Stimulated activated CD8-positive, alpha-beta memory T cell treated with anti-CD3 and anti-CD28 coated beads, Interleukin-4, amount 100 ng/mL, for 4 hours (primary cell): ENCODE measurements at places on chromosomes 7 and 10.

- no peak for DNase-seq
These were observed 150.2 kb upstream of the CDK1 start for GRCh38 chr10:60627778-60628748.

- DNase-seq: no peak
These were observed 8.9 kb downstream of the ANKMY2 start for GRCh38 chr7:16636555-16637101.

- no peak for DNase-seq
These were observed 73.9 kb upstream of the CABCOCO1 start for GRCh38 chr10:61588770-61589211.

DNA sequence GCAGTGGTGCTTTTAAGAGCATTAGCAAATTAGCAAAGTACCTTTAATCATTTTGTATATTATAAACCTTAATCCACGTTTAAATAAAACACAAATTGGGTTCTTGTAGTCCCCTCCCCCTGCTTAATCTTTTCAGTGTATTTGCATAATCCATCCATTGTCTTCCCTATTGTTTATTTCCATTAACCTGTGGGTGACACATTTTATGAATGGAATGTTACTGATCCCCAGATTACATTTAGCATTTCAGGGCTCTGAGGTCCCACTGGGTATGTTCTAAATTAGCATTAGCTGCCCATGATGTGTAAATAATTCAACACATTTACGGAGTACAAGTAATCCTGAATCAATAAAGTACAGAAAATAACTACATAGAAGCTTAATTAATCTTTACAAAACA is 138.4 kb upstream of the FEZF1 start:
- DNase-seq: no peak

DNA sequence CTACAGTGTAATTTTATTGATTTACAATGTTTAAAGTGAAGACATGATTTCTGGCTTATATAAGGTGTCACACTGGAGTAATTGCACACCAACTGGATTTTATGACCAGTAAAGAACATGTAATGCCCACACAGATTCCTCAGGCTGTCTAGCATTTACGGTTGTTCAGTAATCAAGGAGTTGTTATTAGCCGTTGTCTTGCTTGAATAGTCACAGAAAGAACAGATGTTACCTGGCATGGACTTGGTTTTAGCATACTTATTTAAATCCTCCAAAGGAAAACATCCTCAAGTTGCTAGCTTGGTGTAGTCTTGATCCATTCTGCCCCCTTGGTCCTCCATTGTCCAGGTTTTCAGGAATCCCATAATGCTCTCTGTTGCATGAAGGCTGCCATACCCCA is 65.8 kb downstream of the POU6F2 start:
- no peak for DNase-seq

- DNase-seq: no peak
These were observed 797.3 kb downstream of the XPNPEP1 start for GRCh38 chr10:109126016-109126415.

GRCh38 chr7:54847921-54848320 is 88.9 kb upstream of the SEC61G start:
- DNase-seq: no peak

DNA sequence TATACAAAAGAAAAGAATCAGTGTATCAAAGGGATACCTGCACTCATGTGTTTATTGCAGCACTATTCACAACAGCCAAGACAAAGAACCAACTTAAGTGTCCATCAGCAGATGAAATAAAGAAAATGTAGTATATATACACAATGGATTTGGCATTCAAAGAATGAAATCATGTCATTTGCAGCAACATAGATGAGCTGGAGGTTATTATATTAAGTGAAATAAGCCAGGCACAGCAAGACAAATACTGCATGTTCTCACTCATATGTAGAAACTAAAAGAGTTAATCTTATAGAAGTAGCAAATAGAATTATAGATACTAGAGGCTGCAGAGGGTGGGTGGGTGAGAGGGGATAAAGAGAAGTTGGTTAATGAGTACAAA is 28.3 kb downstream of the CNOT4 start:
- DNase-seq: no peak

GRCh38 chr7:156735851-156736250 is 95.3 kb downstream of the RNF32 start:
- DNase-seq: no peak

DNA sequence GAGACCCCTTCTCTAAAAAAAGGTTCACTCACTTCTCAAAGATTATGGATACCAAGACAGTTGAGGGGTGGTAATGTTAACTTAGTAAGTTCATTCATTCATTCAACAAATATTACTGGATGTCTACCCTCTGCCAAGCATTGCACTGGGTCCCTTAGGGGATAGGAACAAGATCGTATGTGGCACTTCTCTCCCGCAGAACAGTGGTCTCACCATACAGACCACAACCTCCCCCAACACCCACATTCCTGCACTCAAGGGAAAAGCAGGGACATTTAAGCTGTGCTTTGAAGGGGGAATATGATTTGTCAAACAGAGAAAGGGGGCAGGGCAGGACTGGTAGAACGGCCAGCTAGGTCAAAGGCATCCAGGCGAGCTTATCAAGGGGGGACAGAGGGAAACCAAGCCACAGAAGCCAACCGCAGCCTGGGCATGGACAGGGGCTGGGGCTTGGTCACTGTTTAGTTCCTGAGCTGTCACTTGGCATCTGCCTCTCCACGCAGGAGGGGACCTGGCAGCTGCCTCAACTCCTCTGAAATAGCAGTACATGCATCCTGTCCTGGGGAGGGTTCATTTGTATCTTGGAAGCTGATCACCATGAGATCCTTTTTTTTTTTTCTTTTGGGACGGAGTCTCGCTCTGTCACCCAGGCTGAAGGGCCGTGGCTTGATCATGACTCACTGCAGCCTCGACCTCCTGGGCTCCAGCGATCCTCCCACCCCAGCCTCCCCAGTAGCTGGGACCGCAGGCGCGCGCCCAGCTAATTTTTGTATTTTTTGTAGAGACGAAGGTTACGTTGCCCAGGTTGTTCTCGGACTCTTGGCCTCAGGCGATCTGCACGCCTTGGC is 949 bp upstream of the CLIP2 start:
- no peak for DNase-seq

- no peak for DNase-seq
These were observed 13.8 kb upstream of the CYP3A5 start for GRCh38 chr7:99693427-99694200.

DNA sequence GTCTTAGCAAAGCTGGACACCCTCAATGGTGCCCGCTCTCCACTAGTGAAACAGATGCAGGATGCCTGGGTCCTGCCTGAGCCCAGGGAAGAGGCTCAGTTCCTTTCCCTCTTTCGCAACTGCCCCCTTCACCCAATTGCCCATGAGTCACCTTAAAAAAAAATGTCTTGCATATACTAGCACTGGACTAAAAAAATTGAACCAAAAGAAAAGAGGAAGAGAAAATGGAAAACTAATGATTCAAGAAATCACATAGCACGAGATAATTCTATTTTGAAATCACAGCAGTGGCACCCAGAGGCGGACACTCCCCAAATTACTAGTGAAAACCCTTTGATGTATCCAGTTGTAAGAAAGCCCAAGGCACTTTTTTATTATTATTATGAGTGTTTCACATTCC is 972.5 kb downstream of the LRMDA start:
- no peak for DNase-seq

- DNase-seq: no peak
These were observed 710.2 kb upstream of the POM121L12 start for GRCh38 chr7:52325237-52325636.

- DNase-seq: no peak
These were observed 79.5 kb downstream of the PIP4K2A start for GRCh38 chr10:22634606-22635459.

DNA sequence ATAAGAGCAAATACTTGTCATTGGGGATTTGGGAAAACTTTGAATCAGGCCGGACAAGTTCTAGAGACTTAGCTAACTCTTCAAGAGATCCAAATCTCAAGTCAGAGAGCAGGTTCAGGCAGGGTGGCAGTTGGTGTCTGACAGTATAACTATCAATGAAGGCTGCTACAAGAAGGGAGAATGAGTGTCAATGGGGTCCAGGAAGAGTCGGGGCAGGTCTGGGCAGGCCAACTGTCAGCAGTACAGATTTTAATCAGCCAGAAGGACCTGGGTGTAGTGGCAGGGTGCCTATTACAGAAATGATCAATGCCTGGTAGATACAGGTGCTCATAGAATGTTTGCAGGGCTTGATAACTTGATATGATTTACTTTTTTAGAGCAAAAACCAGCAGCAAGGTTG is 751.1 kb downstream of the GRM8 start:
- no peak for DNase-seq

DNA sequence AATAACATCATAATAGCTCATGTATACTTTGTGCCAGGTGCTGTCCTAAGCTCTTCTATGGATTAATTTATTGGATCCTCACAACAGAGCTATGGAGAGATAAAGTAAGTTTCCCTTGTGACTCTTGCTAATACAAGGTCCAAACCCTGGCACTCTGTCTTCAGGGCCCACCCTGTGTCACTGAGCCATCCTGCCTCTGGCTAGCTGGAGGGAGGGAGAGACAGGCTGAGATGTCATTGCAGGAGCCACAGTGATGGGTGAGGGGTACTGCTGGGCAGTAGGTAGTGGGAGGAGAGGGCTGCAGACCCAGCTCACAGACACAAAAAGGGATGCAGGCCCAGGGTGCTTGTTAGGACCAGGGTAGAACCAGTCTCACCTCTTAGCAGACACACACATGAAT is 16.9 kb downstream of the GCK start:
- DNase-seq: no peak

DNA sequence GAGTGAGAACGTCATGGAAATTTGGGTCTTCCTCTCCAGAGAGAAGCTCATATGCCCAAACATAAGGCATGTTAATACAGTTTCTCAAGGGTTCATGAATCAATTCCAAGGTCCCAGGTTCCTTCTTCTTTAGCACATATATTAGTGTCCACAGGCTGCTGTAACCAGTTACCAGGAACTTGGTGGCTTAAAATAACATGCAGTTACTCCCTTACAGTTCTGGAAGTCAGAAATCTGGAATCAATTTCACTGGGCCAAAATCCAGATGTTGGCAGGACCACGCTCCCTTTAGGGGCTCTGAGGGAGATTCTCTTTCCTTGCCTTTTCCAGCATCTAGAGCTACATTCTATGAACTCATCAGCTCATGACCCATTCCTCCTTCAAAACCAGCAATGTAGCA is 64.8 kb downstream of the MRC1 start:
- DNase-seq: no peak

DNA sequence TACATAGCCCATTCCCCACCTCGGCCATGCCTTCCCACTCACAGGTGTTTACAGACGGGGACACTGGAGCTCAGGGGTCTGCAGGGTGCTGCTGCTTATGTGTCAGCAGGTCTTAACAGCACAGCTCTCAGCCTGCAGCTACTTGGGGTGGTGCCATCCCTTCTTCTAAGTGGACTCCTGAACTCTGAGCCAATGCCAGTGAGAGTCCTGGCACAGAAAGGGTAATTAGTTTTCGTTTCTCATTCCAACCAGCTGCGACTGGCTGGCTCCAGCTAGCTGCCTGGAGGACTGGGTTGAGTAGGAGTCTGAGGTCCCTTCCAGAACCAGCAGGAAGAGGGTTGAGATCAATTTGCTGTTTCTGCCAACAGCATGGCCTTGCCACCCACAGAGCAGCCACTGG is 88.3 kb upstream of the AGK start:
- DNase-seq: no peak

- no peak for DNase-seq
These were observed 160.7 kb downstream of the MAD1L1 start for GRCh38 chr7:2072042-2072441.

- DNase-seq: no peak
These were observed 11.7 kb downstream of the PDAP1 start for GRCh38 chr7:99396418-99397296.

GRCh38 chr10:97355571-97355975 is 21.0 kb upstream of the FRAT2 start:
- no peak for DNase-seq

DNA sequence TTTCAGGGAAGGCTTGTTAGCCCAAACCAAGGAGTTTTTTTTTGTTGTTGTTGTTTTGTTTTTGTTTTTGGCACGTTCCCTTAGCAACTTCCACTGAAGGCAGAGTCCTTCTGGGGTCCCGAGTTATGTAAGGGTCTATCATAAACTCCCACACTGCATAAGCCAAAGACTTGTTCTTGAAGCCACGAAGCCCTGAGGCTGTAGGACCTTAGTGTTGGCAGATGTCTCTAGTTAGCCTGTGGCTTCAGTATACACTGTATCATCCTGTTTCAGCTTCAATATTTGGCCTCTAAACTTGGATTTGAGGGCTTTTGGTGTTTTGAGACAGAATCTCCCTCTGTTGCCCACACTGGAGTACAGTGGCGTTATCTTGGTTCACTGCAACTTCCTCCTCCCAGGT is 13.6 kb downstream of the KPNA7 start:
- DNase-seq: no peak

- DNase-seq: no peak
These were observed 448.9 kb downstream of the SH2D4B start for GRCh38 chr10:80986596-80986995.

GRCh38 chr10:10475812-10476211 is 541.9 kb upstream of the CELF2 start:
- DNase-seq: no peak

GRCh38 chr7:67913604-67914003 is 917.0 kb downstream of the TYW1 start:
- DNase-seq: no peak

GRCh38 chr7:107953924-107954303 is 49.0 kb downstream of the LAMB1 start:
- DNase-seq: no peak

DNA sequence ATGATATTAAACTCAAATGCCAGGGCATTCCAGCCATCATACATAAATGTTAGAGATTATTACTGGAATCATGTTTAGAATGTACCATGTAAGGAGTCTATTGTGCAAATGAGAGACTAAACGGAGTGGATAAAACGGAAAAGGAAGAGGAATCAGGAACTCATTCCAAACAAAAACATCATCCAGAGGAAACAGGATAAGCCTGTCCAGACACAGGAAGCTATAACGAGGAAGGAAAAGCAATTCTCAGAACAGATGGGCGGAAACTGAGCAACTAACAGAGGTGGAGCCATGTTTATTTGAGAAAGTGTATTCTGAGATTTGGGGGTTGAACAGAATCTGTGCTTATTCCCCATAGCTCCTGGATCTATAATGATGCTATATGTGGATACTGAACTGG is 52.3 kb upstream of the TRIM24 start:
- no peak for DNase-seq

DNA sequence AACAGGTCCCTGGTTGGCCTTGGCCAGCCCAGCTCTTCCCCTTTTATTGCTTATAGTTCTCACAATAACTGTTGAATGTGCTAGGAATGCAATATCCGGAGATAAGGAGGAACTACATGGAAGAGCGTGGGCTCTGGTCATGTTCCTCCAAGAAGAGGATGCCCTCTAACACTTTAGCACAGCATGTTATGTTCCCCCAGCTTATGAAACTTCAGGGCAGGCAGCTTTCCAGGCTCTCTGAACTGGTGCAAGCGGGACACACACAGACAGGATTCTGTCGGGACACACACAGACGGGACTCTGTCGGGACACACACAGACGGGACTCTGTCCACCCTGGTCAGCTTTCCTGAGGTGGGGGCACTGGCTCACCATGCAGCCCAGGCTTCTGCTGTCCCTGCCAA is 141.6 kb downstream of the PKD1L1 start:
- no peak for DNase-seq

- no peak for DNase-seq
These were observed 117.2 kb downstream of the CDH23 start for GRCh38 chr10:71513936-71514335.

GRCh38 chr7:141268614-141269013 is 194.8 kb downstream of the TMEM178B start:
- DNase-seq: no peak

- no peak for DNase-seq
These were observed 145.2 kb downstream of the PKD1L1 start for GRCh38 chr7:47803025-47803424.
